HL-60 (cell line): ENCODE measurements at places on chromosomes 1 and 21.

DNA sequence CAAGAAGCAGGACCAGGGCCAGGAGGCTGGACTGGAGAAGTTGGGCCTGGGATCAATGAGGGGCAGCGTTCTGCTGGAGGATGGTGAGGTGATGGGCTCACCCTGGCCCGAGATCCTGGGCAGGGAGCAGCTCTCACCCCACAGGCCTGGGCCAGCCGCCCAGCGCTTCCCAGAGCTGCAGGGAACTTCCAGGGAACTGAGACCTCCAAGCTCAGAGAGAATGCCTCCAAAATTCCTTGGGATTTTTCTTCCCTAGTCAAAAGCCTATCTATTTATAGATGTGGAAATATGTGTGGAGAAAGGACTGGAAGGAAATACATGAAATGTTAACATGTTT lies 121.2 kb downstream of the SPSB1 start:
- DNase-seq = no peak

DNA sequence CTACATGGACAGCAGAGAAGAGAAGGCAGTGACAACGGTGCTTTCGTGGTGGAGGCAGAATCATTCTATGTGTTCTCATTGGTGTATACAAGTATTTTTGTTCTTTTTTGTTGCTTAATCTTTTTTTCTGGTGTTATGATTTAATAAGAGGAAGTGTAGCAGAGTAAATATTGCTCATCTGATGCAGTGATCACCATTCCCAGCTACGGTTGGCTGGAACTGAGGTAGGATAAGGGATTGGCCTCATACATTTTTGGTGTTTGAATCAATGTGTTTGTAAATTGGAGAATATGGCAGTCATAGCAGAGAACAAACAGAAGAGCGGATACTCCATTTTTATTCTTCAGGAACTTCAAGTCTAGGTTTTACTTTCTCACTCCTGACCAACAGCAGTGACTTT lies 76.6 kb downstream of the UBE2U start:
- no peak for DNase-seq

- DNase-seq = no peak
Measured at GRCh38 chr21:38995071-38995669, 188.1 kb downstream of the PSMG1 start.

DNA sequence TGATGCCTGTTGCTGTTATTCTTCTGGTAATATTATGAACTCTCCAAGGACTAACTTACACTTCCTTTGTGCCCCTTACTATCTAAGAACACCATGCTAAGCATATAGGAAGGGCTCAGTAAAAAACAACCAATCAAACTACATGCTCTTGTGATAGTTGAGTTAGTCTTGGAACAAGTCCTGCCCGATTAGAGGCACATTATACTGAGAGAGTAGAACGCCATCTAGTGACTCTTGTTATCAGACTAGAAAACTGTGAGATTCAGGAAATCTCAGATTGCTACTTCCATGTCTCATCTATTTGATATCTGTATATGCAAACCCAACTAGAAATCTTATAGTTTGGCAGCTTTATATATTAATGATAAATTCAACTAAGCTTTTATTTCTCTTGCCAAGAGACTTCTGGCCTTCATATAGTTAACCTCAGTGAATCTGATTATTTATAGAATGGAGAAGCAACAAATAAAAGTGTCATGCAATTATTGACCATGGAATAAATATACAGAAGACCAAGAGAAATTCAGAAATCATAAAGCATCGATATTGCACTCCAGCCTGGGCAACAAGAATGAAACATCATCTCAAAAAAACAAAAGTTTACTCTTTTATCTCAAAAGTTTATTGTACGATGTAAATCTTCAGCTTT lies 7.8 kb upstream of the SRRM1 start:
- DNase-seq = peak; percentile 37

GRCh38 chr1:218473522-218473921 lies 128.4 kb downstream of the TGFB2 start:
- no peak for DNase-seq

- no peak for DNase-seq
Measured at GRCh38 chr1:19654386-19654785, 10.3 kb downstream of the NBL1 start.

GRCh38 chr1:212254853-212255363 lies 30.3 kb upstream of the PPP2R5A start:
- no peak for DNase-seq

DNA sequence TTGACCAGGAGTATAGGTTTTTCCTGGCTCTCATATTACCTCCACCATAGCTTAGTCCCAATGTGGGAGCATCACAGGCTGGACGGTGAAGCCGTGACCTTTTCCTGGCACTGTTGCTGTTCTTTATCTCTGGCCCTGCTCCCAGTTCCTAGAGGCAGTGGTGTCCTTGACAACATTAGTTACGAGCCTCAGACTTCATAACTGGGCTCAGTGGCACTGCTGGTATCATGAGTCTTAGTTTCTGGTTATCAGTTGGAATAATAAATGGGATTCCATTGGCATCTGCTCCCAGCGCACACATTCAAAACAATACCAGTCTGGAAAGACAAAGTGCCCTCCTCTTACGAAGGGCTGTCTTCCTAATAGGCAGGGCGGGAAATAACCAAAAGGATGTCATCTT lies 8.0 kb downstream of the RNPEP start:
- DNase-seq = no peak

- no peak for DNase-seq
Measured at GRCh38 chr1:27517907-27518718, 28.1 kb upstream of the WASF2 start.

DNA sequence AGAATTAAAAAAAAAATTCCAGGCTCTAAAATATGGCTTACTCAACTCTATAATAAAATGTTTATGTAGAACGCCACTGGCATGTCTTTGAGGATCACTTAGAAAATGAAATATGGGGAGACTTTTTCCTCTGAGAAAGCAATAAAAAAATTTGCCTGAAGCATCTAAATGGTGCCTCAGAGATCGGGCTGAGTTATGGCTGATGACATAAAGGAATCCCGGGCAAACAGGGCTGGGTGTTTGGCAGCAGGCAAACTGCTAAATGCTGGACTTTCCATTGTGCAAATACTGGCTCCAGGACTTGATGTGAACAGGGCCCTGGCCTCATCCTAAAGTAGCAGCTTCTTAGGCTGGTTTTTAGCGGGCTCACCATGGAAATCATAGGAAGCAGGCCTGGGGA lies 44.5 kb upstream of the C1orf87 start:
- no peak for DNase-seq

- DNase-seq = no peak
Measured at GRCh38 chr1:111157431-111157830, 17.4 kb downstream of the CEPT1 start.

- DNase-seq = no peak
Measured at GRCh38 chr1:14666373-14666772, 67.9 kb downstream of the KAZN start.

DNA sequence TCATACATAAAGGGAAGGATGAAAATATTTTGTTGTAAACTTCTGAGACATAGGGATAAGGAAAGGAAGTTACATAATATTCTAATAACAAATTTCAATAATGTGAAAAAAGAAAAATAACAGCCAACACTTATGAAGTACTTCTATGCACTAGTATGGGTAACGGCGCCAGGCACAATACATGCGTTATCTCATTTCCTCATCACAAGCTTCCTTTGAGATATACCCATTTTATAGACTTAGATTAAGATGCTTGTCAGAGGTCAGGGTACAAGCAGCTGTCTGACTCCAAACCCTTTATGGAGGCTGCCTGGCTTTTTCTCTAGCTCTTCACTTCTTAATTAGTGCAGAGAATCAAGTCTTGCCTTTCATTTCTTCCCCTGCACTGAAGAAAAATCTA lies 41.3 kb downstream of the TCP10L start:
- DNase-seq = no peak

DNA sequence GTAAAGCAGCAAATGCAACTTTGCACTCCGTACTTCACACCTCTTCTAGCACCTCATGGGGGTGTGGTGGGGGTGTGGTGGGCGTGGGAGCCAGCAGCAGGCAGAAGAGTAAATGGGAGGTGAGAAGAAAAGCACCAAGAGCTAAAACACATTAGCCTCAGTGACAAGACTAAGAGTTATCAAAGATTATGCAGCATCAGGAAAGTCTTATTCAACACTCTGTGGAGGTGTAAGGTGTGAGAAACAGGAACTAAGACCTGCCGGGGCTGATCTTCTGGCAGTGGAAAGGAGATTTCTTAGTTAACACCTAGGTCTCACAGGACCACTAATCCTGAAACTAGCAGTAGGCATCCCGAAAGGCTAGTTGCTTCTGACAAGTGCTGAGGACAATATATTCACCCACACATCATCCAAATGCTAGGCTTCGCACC lies 9.9 kb downstream of the TGFBR3 start:
- DNase-seq = no peak

- no peak for DNase-seq
Measured at GRCh38 chr1:247111700-247112478, 7.7 kb upstream of the ZNF669 start.

DNA sequence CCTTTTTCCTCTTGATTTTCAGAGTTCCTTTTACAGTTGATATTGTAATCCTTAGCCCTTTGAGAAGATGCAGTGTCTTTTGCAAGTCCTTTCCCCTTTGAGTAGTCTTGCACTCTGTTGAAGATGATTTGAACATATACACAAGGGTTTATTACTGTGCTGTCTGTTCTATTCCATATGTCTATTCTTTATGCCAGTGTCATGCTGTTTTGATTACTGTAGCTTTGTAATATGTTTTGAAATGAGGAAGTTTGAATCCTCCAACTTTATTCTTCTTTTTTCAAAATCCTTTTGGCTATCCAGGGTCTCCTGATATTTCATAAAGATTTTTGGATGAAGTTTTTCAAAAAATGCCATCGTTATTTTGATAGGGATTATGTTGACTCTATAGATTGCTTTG lies 101.0 kb downstream of the POFUT2 start:
- DNase-seq = no peak

DNA sequence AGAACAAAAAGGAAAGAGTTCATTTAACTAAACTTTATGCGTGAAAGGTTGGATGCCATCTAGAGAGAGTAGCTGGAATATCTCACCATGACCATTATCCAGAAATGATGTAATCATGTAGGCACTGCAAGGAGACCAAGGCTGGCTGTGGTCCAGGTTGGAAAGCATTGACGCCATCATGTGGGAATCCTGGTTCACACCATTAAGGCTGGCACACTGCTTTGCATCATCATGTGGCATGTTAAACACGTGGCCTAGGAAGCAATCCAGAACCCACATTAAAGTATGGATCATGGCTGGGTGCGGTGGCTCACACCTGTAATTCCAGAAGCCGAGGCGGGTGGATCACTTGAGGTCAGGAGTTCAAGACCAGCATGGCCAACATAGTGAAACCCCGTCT lies 4.3 kb downstream of the ADAMTS1 start:
- DNase-seq = no peak

GRCh38 chr1:70465911-70466310 lies 54.8 kb downstream of the CTH start:
- DNase-seq = no peak

DNA sequence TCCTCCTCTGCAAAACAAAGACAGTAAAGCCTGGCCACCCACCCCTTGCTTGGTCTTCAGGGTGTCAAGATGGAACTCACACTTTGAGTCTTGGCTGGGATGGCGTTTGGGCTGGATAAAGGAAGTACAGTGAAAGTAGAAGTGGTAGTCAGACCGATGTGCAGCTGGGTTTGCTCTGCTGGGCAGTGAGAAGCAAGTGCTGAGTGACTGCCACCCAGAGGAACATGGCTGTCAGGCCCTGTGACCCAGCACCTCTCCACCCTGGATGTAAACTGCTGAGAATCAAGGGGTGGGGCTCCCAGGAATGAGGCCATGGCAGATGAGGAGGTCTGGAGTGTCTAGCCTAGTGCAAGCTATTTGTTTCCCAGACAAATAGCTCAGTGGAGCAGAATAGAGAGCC lies 51.2 kb downstream of the POFUT2 start:
- peak; percentile 8 for DNase-seq

DNA sequence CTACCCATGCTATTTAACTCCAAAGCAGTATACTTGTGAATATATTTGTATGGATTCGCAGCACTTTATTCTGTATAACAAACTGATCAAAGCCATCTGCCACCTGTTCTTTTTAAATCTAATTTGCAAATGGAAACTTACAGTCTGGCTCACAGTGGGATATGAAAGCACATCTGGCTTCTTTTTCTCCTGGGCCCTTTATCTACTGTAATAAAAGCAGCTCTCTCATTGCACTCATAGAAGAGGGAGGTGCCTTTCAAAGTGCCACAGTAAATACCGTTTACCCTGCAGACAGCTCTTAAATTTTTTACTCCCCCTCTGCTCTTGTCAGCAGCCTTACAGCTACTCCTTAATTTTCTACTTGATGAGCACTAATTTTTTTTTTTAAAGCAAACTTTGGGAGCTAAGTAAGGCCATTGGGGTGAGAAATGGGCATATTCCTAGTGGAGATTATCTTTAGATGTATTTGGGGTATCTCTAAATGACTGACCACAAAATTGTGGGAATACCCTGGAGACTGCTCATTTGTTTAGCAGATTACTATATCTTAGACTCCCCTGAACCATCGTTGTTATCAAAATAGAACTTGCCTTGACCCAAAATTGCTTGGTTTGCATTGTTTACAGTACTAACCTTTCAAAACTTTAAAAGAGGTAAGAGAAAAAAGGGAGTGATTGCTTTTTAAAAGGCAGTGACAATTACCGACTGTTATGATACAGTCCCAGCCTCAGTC lies 110.1 kb downstream of the VPS13D start:
- DNase-seq = no peak

DNA sequence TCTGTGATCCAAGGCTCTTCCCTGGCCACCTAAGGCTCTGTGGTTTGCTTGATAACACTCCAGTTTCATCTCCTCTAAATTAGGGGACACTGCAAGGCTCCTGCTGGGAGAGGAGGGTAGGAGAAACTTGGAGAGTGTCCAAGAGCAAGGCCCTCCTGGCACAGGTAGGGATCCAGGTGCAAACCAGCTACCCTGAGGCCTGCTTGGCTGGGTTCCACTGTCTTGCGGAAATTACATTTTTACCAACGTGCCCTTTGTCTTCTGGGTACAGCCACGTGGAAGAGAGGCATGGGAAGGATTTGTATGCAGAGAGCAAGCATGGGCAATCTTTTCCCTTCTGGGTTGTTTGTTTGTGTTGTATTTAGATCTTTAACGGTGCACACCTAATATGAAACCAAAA lies 132.5 kb downstream of the PRDM2 start:
- DNase-seq = no peak

DNA sequence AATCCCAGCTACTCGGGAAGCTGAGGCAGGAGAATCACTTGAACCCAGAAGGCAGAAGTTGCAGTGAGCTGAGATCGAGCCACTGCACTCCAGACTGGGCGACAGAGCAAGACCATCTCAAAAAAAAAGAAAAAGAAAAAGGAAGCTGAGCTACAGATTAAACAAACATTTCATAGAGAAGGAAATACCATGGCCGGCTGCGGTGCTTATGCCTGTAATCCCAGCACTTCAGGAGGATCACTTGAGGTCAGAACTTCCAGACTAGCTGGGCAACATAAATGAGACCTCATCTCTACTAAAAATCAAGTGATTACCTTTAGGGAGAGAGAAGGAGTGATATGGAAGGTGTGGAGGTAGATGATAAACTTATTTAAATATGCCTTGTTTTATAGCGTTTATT lies 14.0 kb upstream of the CFAP126 start:
- DNase-seq = no peak

DNA sequence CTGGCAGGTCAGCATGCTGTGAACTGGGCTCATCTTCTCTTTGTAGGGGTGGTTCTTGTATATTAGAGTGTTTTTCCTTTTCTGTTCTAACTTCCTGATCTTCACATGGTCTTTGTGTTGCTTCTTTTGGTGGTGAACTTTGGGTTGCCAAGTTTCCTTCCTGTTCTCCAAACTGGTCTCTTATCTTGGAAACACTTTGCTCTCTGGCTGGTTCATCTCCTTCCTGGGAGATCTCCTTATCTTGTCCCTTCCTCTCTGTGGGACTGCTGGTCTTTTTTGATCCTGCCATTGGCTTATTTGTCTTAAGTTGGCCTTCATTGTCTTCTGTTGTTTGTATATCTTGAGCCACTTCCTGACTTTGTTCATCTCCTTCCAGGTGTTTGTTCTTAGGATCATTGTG lies 2.1 kb downstream of the TCHHL1 start:
- no peak for DNase-seq
